Sigmoid colon (tissue), 7 donors: ENCODE measurements at places on chromosomes 3 and 15. TPM values are rescaled to one million over a fixed set of nuclear protein-coding genes. Genes with fewer than 3 reads are reported as not detected.

GRCh38 chr15:68112706-68113105 is 58.6 kb downstream of the PIAS1 start:
- no peak for DNase-seq

DNA sequence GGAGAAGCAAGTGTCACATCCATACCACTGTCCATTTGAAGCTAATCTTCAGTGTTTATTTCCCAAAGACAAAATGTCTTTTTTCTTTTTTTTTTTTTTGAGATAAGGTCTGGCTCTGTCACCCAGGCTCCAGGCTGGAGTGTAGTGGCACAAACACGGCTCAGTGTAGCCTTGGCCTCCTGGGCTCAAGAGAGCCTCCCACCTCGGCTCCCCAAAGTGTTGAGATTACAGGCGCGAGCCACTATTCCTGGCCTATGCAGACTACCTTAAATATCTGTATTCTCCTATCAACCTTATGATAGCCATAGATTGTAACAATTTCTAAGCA is 27.7 kb upstream of the VPS33B start:
- DNase-seq, result no peak

GRCh38 chr3:76645724-76646123 is 394.2 kb upstream of the ROBO2 start:
- DNase-seq, result no peak

B2M gene
- total RNA-seq, result 2,317 TPM
